Posterior cingulate gyrus (tissue), 11 donors: ENCODE measurements at places on chromosomes 4 and X.

GRCh38 chrX:100980608-100981497 is 11.3 kb downstream of the ARL13A start:
- no peak for DNase-seq

GRCh38 chrX:93422693-93423092 is 250.7 kb downstream of the NAP1L3 start:
- no peak for DNase-seq

- DNase-seq = no peak
These were observed 11.3 kb downstream of the GPC4 start for GRCh38 chrX:133403984-133404383.

GRCh38 chrX:21944136-21944615 is 3.7 kb downstream of the SMS start:
- no peak for DNase-seq

- DNase-seq = peak; percentile 93
These were observed 777 bp upstream of the EOLA2 start for GRCh38 chrX:149938881-149939654.

GRCh38 chr4:177356206-177356605 is 46.5 kb downstream of the NEIL3 start:
- no peak for DNase-seq

DNA sequence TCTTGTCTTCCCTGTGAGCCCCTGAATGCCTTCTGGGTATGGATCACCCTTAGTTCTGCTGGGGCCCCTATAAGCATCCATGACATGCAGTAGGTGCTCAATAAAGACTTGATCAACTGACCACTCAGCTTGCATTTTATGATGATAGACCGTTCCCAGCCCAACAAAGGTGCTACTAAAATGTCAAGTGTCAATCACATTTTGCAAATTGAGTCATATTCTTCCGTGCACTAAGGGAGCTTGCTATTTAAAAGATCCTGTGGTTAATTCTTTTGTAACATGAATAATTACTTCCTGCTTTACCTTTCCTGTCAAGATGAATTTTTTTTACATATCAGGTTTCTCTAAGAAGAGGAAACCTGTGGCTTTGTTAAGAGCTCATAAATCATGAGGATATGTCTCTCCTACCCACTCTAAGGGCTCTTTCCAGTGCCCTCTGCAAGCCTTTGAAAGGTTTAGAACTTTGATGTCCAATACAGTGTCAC is 47.6 kb downstream of the SH3KBP1 start:
- DNase-seq = no peak

- no peak for DNase-seq
These were observed 18.4 kb upstream of the LDB2 start for GRCh38 chr4:16916719-16917337.

DNA sequence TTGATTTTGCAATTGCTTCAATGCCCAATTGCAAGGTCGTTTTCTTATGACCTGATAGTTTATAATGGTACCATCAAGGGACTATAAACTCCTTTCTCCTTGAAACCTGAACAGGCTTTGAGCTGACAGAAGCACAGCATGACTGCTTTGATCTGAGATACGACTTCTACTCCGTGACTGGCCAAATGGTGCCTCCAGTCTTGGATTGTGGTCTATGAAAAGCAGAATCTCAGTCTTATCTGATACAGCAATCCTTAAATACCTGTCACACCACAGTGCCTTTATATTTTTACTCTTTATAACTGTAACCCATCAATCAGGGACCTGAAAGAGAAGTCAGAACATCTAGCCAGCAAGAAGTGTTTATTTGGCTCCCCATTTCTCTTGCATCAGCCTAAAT is 93.1 kb downstream of the DOCK11 start:
- DNase-seq = no peak

GRCh38 chr4:2646396-2647149 is 109.6 kb downstream of the TNIP2 start:
- DNase-seq = peak; percentile 69

DNA sequence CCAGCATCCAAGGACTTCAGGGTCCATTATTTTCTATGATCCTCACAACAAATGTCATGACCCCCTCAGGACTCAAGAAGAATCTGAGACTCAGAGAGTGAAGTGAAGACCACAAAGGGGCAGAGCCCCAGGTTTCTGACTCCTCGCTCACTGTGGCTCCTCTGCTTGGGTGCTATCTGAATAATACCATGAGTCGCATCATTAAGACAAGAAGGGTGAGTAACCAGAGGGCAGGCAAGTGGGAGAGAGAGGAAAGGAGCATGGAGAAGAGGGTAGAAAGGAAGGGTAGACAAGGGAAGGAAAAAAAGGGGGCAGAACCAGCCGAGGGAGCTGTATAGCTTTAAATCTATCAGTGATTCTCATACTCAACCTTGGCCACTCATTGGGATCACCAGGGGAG is 15.5 kb upstream of the HSD17B10 start:
- no peak for DNase-seq

GRCh38 chrX:23789386-23790154 is 6.6 kb downstream of the SAT1 start:
- DNase-seq = no peak

- DNase-seq = no peak
These were observed 140.8 kb upstream of the TRPC5 start for GRCh38 chrX:112223391-112223790.

DNA sequence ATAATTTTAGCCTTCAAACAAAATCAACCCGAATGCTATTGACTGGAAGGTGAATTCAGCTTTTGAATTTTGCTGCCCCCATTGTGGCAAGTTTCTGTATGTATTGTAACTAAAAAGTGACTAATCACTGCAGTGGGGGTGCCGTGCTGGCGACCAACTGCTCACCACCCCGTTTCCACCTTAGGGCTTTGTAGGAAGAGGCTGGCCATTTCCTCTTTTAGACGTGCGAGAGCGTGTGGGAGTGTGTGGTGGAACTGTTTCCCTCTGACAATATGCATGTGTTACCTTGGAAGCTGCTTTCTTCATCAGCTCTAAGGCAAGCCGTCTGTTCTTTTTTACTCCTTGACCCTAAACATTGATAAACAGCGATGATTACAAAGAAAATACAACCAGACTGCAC is 78.8 kb downstream of the SEL1L3 start:
- DNase-seq = peak; percentile 92

DNA sequence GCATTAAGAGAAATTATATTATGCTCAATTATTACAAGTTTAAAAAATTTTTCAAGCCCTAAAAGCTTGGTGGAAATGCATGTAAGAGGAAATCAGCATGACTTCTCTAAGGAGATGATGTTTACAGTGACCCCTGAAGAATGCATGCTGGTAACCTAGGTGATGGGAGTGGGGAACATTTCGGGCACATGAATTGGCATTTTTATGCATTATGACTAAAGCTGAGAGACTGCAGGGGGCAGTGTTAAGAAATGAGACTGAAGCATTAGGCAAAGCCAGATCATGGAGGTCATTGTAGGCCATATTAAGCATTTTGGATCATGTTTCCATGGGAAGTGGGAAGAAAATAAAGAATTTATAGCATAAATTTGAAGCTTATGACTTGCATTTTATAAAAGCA is 421.3 kb downstream of the FAT4 start:
- DNase-seq = no peak
